Caki2 (cell line): ENCODE measurements at places on chromosomes 1 and 21. TPM values are rescaled to one million over a fixed set of nuclear protein-coding genes. Genes with fewer than 3 reads are reported as not detected.

DNA sequence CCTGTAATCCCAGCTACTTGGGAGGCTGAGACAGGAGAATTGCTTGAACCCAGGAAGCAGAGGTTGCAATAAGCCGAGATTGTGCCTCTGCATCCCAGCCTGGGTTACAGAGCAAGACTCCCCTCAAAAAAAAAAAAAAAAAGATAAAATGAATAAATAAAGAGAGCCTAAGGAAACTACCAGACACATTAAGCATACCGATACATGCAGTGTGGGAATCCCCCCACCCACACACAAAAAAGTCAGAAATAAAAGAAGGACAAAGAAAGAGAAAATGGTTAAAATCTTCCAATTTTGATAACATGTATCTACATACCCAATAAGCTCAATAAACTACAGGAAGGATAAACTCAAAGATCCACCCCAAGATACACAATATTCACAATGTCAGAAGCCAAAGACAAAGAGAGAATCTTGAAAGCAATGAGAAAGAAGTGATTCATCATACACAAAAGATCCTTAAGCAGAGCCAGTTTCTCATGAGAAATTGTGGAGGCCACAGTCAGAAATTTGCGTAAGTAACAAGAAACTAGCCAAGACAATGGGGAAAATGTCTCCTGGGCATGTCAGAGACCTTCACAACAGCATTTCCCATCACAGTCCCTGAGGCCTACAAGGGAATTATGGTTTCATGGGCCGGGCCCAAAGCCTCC, 1197.0 kb downstream of the AMY1C start:
- no peak for DNase-seq

DNA sequence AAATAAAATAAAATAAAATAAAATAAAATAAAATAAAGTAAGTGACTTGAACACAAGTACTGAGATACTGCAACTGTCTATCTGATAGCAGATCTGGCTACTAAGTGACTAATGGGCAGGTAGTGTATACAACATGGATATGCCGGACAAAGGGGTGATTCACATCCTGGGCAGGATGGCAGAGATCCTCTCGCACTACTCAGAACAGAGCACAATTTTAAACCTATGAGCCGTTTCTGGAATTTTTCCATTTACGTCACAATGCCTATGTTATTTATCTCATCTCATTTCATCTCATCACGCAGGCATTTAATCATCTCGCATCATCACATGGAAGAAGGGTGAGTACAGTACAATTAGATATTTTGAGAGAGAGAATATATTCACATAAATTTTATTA, 233.3 kb upstream of the COA6 start:
- DNase-seq: peak; percentile 16

DNA sequence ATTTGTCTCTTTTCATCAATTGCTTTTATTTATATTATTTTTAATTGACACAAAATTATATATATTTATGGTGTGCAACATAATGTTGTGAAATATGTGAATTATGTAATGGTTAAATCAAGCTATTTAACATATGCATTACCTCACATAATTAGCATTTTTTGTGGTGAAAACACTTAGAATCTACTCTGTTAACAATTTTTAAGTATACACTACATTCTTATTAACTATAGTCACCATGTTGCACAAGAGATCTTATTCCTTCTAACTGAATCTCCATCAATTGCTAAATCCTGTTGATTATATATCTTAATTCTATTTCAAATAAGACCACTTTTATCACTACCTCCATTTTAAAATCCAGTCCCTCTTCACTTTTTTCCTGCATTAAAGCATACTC, 42.5 kb downstream of the PLPPR5 start:
- no peak for DNase-seq

The TPM3 gene
- total RNA-seq: 631 and 793 TPM in 2 replicates

The SLC22A15 gene
- total RNA-seq: 1.5 and 4.2 TPM in 2 replicates

The CHIA gene
- not detected in 2 replicates for total RNA-seq
